ENCODE measurements at places on chromosomes 1 and 21. TPM values are rescaled to one million over a fixed set of nuclear protein-coding genes. Genes with fewer than 3 reads are reported as not detected.

DNA sequence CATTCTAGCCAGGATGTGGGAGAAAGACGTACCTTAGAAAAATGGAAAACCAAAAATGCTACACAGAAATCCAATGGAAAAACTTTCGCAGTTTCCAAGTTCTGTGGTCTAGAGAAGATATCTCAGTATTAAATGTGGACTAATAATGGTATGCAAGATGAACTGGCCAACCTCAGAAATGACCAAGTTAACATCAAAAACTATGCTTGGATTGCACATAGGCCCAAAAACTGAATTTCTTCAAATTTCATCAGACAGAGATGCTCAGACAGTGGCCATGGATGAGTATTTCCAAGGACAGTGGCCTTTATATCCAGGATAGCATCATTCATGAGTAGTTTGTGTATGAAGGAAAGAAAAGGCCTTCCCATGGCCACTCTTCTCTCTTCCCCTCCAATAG, 132.2 kb downstream of the TIAM1 start:
- DNase-seq, result no peak

DNA sequence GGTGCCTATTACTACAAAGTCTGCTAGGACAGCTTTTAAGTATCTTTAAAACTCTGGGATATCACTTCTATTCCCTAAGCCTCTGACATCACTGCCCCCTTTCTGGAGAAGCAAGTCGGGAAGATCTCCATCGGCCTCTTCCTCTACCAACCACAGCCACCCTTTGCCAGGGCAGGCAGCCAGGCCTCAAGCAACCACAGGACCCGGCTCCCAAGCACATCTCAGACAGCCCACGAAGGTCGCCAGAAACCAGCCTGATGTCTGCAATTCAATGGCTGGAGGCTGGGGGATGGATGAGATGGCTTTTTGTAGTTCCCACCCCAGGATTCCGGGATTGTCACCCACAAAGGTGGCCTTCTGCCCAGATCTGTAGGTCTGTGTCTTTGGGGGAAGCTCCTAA, 70.7 kb downstream of the LGR6 start:
- peak; percentile 35 for DNase-seq

GRCh38 chr1:110218739-110219138, 8.6 kb downstream of the KCNC4 start:
- DNase-seq, result no peak

- DNase-seq, result no peak
Observed at GRCh38 chr1:73832276-73833181, 365.4 kb downstream of the LRRIQ3 start.

GRCh38 chr1:41766546-41766945, 152.2 kb downstream of the HIVEP3 start:
- DNase-seq, result no peak

- no peak for DNase-seq
Observed at GRCh38 chr1:110502402-110503151, 16.4 kb downstream of the KCNA10 start.

DNA sequence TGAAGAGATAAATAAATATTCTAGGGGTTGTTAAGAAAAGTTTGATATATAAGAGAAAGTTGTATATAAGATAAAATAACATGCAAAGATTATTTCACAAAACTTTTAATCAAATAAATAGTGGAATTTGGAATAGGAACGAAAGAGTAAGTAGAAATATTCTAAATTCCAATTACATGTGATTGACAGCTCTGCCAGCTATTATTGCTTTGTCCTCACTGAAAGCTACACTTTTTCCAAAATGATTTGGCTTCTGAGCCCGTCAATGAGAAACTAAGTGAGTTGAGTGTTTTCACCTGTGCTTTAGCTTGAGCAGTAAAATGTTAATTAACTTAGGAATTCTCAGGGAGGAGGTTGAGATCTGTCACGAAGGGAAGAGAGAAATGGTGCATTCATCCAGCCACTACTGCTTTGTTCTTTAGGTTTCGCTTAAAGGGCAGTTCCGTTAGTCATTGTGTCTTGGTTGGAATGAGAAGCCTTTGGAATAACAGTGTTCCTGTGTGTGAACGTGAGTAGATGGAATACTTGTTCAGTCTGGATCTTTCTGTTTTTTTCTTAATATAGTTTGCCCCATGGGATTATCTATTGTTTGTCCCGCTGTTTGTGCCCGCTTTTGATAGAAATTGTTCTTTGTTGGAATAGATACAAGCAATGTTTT, 63.3 kb upstream of the CR1L start:
- no peak for DNase-seq

- no peak for DNase-seq
Observed at GRCh38 chr1:161364332-161364731, 3.3 kb downstream of the CFAP126 start.

GRCh38 chr21:28142697-28143096, 850.0 kb downstream of the LTN1 start:
- no peak for DNase-seq

GRCh38 chr21:44356636-44357035, 3.2 kb downstream of the TRPM2 start:
- no peak for DNase-seq

GRCh38 chr1:212982430-212983152, 32.2 kb downstream of the VASH2 start:
- DNase-seq, result no peak

DNA sequence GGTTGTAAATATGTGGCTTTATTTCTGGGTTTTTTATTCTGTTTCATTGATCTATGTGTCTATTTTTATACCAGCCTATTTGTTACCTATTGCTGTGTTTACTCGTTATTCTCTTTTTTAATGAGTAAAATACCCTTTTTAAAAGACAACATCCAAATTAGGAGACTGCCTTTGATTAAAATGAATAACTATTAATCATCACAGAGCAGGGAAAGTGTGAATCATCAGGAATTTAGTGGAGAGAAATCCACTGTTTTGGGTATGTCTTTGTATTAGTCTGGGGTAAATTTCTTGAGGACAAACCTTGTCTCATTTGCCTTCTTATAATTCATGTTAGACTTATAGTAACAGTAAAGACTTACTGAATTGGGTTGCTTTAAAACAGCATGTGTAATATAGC, 12.1 kb downstream of the DISC1 start:
- no peak for DNase-seq

- no peak for DNase-seq
Observed at GRCh38 chr1:115557715-115558114, 84.1 kb upstream of the VANGL1 start.

DNA sequence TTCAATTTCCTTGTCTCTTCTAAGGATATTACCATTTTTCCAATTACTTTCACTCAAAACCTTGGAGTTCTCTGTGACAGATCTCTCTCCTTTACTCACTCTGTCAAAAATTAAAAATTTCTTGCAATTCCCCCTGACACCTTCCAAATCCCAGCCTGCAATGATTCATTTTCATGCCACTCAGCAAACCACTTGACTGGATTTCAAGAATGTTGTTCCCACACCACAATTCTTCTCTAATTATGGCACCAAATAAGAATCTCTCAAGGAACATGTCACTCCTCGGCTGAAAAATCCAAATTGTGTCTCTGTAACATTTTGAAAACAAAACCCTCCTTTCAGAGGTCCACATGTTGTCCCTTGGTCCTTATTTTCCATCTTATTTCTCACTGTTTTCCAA, 438.9 kb upstream of the ZP4 start:
- no peak for DNase-seq

DNA sequence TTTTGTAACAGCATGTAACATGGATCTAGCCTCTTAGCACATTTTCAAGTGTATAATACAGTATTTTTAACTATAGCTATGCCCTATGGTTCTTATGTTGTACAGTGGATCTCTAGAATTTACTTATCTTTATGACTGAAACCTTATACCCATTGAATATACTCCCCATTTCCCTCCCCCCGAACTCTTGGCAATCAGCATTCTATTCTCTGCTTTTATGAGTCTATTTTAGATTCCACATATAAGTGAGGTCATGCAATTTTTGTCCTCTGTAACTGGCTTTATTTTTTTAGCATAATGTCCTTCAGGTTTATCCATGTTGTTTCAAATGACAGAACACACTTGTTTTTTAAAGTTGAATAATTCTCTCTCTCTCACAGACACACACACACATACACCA, 3.1 kb upstream of the GBP6 start:
- no peak for DNase-seq

GRCh38 chr1:201064806-201065205, 41.3 kb upstream of the KIF21B start:
- no peak for DNase-seq

DNA sequence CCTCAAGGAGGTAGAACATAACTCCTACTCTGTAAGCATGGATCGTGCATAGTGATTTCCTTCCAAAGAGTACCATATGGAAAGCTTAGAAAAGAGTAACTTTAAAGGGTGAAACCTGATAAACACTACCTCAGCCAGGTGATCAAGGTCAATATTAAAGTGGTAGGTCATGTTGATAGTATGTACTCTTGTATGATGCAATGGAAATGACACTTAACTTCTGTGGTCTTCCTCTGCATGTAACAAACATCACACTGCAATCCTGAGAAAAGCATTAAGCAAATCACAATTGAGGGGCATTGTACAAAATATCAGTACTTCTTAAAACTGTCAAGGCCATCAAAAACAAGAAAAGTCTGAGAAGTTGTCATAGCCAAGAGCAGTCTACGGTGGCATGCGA, 83.8 kb downstream of the LEPR start:
- DNase-seq, result no peak

- no peak for DNase-seq
Observed at GRCh38 chr1:239044829-239045228, 341.5 kb upstream of the CHRM3 start.

GRCh38 chr21:24367936-24368335, 1239.3 kb downstream of the MRPL39 start:
- no peak for DNase-seq

GRCh38 chr1:150507912-150508864, at the start of gene ECM1:
TSS of gene ECM1 (plus strand) at chr1:150508109. CDS start at chr1:150508210, 101 bp downstream.
- DNase-seq, result peak; percentile 85

DNA sequence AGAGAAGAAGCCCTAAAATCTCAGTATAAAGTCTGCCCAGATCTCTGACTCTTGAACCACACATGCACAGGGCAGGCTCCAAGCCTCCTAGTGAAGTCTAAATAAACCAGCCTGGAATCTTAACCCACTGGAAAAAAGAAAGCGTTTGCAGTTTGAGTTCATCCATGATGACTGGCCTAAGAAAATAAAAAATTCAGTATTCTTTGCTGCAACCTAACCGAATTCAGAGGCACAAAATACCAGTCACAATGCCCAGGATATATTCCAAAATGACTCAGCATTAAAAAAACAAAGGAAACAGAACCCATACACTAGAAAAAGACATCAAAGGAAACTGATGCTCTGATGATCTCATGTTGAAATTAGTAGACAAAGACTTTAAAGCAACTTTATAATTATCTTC, 269.2 kb downstream of the SDCCAG8 start:
- no peak for DNase-seq

GRCh38 chr1:30760596-30761324, 3.2 kb upstream of the LAPTM5 start:
- DNase-seq, result no peak

- DNase-seq, result no peak
Observed at GRCh38 chr1:25747046-25747719, 52.8 kb upstream of the SELENON start.

DNA sequence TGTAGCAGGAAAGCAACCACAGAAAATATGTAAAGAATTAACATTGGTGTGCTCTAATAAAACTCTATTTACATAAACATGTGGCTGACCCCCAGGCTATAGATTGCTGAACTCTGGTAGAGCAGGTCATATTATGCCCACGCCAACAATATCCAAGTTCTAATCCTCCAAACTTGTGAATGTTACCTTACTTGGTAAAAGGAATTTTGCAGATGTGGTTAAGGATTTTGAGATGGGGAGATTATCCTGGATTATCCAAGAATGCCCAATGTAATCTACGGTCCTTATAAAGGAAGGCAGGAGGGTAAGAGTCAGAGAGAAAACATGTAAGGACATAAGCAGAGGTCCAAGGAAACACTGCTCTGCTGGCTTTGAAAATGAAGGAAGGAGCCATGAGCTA, 201.0 kb downstream of the USH2A start:
- DNase-seq, result no peak

GRCh38 chr1:12142891-12143630, 23.7 kb upstream of the TNFRSF1B start:
- peak; percentile 91 for DNase-seq

DNA sequence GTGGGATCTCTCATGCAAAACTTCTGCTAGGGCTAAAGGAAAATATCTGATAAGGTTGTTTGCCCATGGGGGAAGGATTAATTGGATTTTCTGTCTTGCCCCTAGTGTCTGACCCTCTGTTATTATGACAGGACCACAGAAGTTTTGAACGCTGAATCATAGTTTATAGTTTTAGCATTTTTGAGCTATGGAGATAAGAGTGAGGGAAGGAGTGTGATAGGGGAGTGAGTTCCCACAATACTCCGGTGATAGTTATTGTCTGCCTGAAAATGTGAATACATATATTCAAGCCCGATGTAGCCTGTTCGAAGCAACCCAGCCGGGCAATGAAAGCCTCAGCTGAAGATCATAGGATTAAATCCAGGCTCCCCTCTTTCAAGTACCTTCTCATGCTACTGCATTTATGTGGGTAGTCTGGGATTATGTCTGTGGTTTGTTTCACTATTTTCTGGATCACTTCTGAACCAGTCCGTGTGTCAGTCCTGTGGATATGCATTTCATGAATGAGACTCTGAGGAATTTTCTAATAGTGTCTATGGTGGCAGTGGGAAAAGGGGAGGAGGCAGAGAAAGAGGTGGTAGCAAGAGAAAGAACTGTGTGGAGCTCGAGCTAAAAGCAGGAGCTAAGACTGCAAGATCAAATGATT, 258.7 kb downstream of the DISC1 start:
- no peak for DNase-seq

DNA sequence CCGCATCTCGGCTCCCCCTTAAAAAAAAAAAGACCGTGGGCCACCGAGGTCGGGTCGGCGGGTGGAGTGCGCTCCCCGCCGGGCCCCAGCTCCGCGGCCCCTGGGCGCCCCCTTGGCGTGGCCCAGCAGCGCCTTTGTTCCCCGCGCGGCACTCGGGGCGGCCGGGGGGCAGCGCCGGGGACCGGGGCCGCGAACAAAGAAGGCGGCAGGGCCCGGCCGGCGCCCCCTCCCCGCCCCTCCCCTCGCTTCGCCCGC, 571 bp downstream of the MARCKSL1 start:
- DNase-seq, result no peak

Gene KPNA6
- 81.4 TPM for total RNA-seq

Gene CD160
- total RNA-seq, result 0.22 TPM

Gene GPATCH3
- 6.4 TPM for total RNA-seq

Gene PLD5
- 0.24 TPM for total RNA-seq

Gene BMP8B
- 0.62 TPM for total RNA-seq

Gene AMY2A
- total RNA-seq, result not detected

Gene CLCA4
- 0.13 TPM for total RNA-seq

Gene TNFRSF14
- 13.8 TPM for total RNA-seq

Gene PM20D1
- 1.7 TPM for total RNA-seq

Gene NPL
- 6.1 TPM for total RNA-seq

Gene C8A
- not detected for total RNA-seq

Gene FBXO44
- total RNA-seq, result 19.8 TPM

Gene HHIPL2
- not detected for total RNA-seq

Gene ATP8B2
- total RNA-seq, result 22.5 TPM

Gene RTCA
- total RNA-seq, result 34.4 TPM

Gene SLFNL1
- total RNA-seq, result 0.30 TPM

Gene TCHHL1
- total RNA-seq, result not detected

Gene CD53
- 5.2 TPM for total RNA-seq

Gene SH2D5
- not detected for total RNA-seq

Gene MYOC
- 21.0 TPM for total RNA-seq

Gene ADORA3
- 0.51 TPM for total RNA-seq

Gene CNR2
- total RNA-seq, result not detected

Gene ZC3H12A
- total RNA-seq, result 3.3 TPM

All from cardiac septum (tissue), 1 donor.